Esophagus squamous epithelium (tissue), 5 donors: ENCODE measurements at places on chromosomes 5 and 9.

GRCh38 chr5:55629815-55630214, 82.3 kb downstream of the SLC38A9 start:
- peaks cover 18% of the 10 kb centered on the region for H3K4me1 ChIP-seq
- no peak overlapping the region for H3K4me3 ChIP-seq
- H3K27ac ChIP-seq = no peak overlapping the region
- DNase-seq = no peak
- no peaks in the 10 kb centered on the region for H3K27me3 ChIP-seq

GRCh38 chr5:23991406-23991805, 484.0 kb downstream of the PRDM9 start:
- no peaks in the 10 kb centered on the region for H3K36me3 ChIP-seq
- H3K27ac ChIP-seq = no peak overlapping the region
- H3K27me3 ChIP-seq = no peaks in the 10 kb centered on the region
- no peak overlapping the region for H3K4me3 ChIP-seq
- H3K4me1 ChIP-seq = no peaks in the 10 kb centered on the region
- DNase-seq = no peak

DNA sequence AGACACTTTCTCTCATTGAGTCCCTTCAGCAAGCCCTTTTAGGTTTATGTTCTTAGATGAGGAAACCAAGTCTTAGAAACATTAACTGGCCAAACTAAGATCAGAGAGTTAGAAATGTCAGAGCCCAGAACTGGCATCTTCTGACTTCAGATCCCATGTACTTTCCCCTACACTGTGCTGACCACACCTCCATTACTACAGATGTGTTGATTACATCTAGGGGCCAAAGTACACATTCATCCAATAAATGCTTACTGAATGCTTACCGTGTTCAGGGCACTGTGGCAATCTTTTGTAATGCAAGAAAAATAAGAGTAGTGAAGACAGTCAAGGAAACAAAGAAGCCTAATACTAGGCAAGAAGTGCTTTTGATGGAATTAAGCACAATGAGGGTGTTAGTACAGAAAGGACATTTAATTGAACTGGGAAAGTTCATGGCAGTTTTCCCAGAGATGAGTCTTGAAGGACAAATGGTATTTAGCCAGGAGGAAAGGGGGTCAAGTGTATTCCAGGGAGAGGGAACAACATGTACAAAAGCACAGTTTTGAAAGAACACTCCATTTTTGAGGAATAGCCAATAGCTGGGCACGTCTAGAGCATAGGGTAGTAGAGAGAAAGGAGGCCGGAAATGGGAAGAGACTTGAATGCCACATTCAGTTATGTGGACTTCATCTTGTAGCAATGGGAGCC, 89.7 kb upstream of the CDKN2B start:
- H3K4me1 ChIP-seq = no peaks in the 10 kb centered on the region
- no peaks in the 10 kb centered on the region for H3K27me3 ChIP-seq
- no peaks in the 10 kb centered on the region for H3K36me3 ChIP-seq
- no peak for DNase-seq
- H3K4me3 ChIP-seq = no peak overlapping the region
- H3K27ac ChIP-seq = peak overlapping the region; percentile 12

- no peaks in the 10 kb centered on the region for H3K36me3 ChIP-seq
- H3K27ac ChIP-seq = no peak overlapping the region
- H3K27me3 ChIP-seq = no peaks in the 10 kb centered on the region
- H3K4me3 ChIP-seq = no peak overlapping the region
Measured at GRCh38 chr5:180199390-180199789, 9.6 kb downstream of the RASGEF1C start.

DNA sequence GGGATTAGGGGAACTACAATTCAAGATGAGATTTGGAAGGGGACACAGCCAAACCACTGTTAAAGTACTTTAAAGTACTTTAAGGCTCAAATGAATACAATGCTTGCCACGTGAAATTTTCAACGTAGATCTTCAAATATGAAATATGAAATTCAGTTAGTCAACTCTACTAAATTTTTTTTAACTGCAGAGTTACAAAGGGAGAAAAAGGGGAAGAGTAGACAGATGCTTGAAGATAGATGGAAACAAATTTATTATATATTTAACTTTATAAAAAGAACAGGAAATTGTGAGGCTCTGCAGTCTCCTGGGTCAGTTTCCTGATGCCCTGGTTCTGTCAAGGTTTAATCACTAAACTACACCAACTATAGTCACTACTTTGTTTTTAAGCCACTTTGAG, 785.5 kb upstream of the DMAC1 start:
- no peak overlapping the region for H3K4me3 ChIP-seq
- no peak for DNase-seq
- H3K27me3 ChIP-seq = no peaks in the 10 kb centered on the region
- no peak overlapping the region for H3K27ac ChIP-seq

GRCh38 chr5:180209137-180209581, at the start of gene RASGEF1C:
TSS of gene RASGEF1C (minus strand) at chr5:180209211. CDS start at chr5:180138052, 71,159 bp downstream.
- no peaks in the 10 kb centered on the region for H3K27me3 ChIP-seq
- H3K4me1 ChIP-seq = peaks cover 5% of the 10 kb centered on the region
- no peaks in the 10 kb centered on the region for H3K36me3 ChIP-seq
- no peak within 1 kb of the TSS for H3K27ac ChIP-seq
- peak within 1 kb of the TSS; percentile 45 for H3K4me3 ChIP-seq
- no peak for DNase-seq
